ENCODE measurements at places on chromosomes 5 and 9. TPM values are rescaled to one million over a fixed set of nuclear protein-coding genes. Genes with fewer than 3 reads are reported as not detected.

Gene ZNF300
- total RNA-seq = 1.6 TPM

DNA sequence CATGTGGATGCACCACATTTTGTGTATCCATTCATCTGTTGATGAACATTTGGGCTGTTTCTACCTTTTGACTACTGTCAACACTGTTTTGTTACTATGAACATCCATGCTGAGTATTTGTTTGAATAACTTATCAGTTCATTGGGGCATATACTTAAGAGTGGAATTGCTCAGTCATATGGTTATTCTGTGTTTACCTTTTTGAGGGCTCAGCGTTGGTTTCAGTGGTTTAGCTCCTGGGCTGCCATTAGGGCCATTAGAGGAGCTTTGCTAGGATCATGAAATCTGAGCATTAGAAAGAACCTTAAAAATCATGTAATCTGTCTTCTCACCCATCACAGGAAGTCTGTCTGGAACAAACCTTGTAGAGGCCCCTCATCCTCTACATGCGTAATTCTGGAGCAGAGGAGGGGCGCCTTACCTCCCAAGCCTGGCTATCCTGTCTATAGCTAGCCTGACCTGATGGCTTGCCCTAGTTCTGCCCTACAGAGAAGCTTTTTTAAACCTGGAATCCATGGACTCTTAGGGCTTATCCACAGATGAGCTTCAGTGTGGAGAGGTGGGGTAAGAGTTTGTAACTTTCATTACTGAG is 92.9 kb downstream of the PDZD2 start:
- no peak for DNase-seq

GRCh38 chr9:123637606-123637944 is 281.6 kb downstream of the CRB2 start:
- DNase-seq = no peak

- DNase-seq = no peak
Observed at GRCh38 chr9:135239769-135240141, 152.3 kb downstream of the OLFM1 start.

DNA sequence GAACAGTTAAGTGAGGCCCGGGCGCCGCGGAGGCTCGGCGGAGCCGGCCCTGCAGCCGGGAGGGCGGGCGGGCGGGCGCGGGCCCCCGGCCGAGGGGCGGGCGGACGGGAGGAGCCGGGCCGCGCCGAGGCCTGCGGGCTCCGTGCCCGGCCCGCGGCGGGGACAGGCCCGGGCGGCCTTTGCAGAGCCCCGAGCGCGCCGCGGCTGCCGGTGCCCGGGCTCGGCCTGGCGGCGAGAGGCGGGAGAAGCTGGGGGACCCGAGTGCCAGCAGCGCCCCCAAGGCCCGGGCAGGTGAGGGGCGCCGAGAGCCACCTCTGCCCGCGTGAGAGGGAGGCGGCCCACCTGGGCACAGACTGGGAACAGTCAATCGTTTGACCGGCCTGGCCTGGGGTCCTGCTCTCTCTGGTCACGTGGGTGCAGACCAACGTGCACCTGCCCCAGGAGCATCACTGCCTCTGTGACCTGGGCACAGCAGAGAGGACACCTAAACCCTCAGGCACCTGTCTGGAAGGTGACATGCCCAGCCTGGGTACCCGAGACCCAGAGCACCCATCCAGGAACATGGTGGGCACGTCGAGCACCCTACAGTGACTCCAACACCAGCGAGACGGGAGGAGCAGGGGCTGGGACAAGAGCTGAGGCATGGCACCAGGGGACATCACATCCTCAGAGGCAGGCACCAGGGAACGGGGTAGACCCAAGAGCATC is 531 bp downstream of the MVB12B start:
- peak; percentile 30 for DNase-seq

- no peak for DNase-seq
Observed at GRCh38 chr5:7615566-7616061, 219.7 kb downstream of the ADCY2 start.

Gene PLAC8L1
- not detected for total RNA-seq

DNA sequence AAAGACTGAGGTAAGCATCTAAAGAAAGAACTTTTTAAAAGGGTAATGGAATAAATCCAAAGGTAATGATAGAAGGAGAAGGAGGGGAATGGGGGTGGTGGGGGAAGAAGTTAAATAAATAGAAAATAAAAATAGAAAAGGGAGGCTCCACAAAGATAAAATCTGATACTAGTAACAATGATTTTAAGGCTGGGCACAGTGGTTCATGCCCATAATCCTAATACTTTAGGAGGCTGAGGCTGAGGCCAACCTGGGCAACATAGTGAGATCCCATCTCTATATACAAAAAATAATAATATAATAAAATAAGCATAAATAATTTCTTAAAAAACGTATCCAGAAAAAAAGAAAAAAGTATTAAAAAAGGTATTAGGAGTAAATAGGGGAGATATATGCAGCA is 89.3 kb downstream of the FNBP1 start:
- no peak for DNase-seq

- no peak for DNase-seq
Observed at GRCh38 chr5:113950186-113950585, 411.7 kb upstream of the KCNN2 start.

DNA sequence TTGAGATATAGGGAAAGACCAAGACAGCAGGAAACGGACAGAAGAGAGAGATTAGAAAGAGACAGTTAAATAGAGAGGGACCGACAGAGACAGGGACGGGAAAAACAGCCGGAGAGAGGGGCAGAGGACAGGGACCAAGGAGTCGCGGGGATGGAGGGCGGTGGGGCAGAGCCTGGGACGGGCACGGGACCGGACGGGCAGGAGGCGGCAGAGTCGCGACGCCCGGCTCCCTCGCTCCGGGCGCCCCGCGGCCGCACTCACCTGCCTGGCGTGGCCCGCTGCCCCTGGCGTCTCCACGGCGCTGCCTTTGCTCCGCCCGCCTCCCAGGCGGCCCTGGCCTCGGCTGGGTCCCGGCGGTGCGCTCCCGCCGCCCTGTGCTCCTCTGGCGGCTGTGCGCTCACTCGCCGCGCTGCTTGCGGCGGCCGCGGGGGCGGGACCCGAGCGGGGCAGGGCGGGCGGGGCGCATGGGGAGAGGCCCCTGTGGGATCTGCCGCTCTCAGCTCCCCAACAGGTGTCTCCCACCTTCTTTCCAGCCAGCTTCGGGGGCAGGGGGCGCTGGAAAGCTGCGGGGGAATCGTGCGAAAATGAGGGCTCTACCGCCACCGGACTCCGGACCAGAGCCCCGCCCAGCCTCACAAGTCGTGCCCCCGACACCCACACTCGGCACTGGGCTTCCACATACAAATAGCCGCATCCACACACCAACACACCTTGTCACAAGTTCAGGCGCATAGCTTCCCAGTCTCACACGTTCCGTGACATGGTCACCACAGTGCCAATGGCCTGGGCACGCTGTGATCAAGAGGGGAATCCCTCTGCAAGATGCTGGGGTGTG is at the start of gene ARID3C:
Gene ARID3C, minus strand, starts transcription at position 411 of the 835 bp plus-strand sequence. CDS start 1,052 bp downstream, outside the sequence.
- no peak for DNase-seq

- DNase-seq = no peak
Observed at GRCh38 chr9:110785166-110785565, 116.6 kb downstream of the MUSK start.

Gene SLC25A48
- not detected for total RNA-seq

- no peak for DNase-seq
Observed at GRCh38 chr5:16921211-16921610, 14.9 kb downstream of the MYO10 start.

Gene PROB1
- 35.6 TPM for total RNA-seq

- no peak for DNase-seq
Observed at GRCh38 chr5:86554638-86555037, 63.1 kb upstream of the COX7C start.

Gene UBAP2
- 26.4 TPM for total RNA-seq

Gene CMBL
- total RNA-seq = 46.8 TPM

GRCh38 chr5:16557477-16557876 is 59.3 kb downstream of the RETREG1 start:
- no peak for DNase-seq

- no peak for DNase-seq
Observed at GRCh38 chr5:115246361-115246991, 16.2 kb downstream of the PGGT1B start.

DNA sequence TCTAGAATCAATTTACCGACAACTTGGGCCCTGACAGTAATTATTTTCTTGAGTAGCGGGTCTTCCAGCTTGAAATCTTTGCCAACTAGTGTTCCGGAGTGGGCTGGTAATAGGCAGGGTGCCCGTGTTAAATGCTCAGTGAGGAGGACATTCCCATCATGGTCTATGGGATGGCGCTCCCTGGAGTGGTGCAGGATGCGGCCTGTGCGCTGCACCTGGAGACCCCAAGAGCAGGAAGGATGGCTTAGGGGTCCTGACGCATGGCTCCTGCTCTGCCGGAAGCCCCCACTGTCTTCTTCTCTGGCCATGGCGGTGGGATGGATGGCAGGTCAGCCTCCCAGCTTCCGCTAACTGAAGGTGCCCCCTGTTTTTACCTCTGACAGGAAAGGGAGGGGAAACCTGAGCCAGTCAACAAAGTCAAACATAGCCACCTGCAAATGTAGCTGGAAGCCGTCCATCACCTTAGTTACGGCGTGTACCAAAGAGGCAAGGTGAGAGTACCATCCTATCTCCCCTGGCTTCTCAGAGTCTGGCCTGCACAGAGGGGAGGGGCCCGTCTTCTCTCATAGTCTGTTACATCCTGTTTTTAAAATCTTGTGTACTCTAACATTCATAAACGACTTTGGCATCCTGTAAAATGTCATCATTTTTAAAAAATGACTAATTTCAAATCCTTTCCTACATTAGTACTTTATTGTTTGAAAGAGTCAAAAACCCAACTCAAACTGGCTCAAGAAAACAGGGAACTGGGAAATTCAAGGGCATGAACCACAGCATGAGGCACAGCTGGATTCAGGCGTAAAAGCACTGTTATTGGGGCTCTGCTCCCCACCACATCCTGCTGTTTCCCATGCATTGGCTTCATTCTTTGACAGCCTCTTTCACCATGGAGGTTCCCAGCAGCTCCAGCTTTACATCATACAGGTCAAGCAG is 28.5 kb upstream of the UNC5A start:
- DNase-seq = no peak

Gene ANKRD18B
- 0.62 TPM for total RNA-seq

GRCh38 chr5:142982821-142983200 is 212.6 kb downstream of the ARHGAP26 start:
- DNase-seq = peak; percentile 38

Gene PGGT1B
- 30.9 TPM for total RNA-seq

Gene CTXN3
- not detected for total RNA-seq

DNA sequence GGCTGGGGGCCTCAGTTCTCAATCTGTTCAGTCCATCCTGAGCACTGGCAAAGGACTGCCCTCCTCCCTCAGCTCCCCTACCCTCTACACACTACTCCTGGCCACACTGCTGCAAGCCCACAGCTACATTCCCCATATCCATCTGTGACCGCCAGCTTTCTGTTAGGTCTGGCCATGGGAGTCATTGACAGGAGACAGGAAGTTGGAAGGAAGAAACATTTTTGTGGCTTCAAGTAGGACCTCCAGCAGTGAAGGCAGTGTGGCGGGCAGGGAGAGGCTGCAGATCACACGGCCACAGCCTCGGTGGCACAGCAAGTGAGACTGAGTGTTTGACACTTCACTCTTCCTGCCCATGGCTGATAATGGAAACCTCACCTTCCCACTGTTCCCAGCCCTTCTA is 55.9 kb downstream of the SECISBP2 start:
- no peak for DNase-seq

DNA sequence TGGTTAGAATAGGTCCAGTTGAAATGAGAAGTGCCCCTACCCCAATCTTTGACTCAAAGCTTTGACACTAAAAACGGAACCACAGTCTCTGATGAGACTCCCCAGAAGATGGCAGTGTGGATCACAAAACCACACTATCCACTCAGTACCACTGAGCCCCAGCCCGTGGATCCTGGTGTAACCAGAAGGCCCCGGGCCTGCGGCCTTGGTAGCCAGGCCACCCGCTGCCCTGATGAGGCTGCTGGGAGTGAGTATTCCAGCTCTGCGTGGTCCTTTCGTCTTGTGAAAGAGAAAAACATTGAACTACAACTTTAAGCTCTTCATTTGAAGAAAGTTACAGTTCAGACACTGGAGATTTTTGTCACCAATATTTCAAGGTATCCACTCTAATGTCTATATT is 42.2 kb upstream of the FBP1 start:
- DNase-seq = peak; percentile 91

- no peak for DNase-seq
Observed at GRCh38 chr9:115883467-115884329, 269.9 kb upstream of the PAPPA start.

DNA sequence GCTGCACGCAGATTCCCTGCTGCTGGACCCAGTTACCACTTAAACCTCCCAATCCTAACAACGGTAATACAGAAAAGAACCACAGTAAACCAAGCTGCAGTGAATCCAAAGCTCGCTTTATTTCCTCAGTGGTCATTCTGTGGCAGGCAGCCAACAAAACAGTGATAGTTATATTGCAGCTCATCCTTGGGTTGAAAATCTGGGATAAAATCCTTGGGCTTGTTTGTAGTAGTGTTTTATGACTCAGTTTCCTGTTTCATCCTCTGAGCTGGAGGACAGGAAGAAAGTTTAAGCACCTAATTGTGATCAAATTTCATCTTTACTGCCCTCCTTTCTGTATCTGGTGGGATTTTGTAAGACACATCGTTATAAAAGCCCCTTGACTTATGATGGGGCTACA is 31.4 kb downstream of the HMGCR start:
- no peak for DNase-seq

DNA sequence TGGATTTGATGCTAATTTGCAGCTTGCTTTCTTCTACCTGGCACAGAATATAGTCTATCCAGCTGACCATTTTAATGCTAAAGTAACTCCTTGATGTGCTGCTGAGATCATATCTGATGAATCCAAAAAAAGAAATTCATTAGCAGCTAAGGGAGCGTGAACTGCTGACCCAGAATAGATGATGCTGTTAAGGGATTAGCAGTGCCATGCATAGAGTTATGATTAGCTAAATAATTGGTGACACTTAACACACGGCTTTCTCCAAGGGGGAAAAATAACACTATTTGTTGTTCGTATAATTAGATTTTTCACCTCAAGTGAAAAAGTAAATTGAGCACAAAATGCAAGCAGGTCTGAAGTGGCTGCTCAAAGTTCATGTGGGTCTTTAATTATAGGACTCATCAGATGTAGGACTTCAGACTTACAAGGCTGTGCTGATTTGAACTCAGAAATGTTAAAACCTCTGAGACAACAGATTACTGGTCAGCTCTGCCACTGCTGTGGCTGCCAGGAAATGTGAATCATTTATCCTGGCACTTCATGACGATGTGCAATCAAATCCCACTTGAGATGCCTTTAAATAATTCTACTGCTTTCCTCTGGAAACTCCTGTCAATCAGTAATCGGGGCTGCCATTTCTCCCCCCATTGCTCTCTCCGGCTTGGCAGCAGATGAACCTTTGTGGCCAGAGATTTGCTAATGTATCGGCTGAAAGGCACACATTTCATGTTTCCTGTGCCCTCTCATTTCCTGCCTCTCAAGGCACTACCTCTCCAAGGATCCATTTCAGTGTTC is 291.6 kb upstream of the C9orf72 start:
- DNase-seq = no peak

- no peak for DNase-seq
Observed at GRCh38 chr5:23977365-23977764, 470.0 kb downstream of the PRDM9 start.

DNA sequence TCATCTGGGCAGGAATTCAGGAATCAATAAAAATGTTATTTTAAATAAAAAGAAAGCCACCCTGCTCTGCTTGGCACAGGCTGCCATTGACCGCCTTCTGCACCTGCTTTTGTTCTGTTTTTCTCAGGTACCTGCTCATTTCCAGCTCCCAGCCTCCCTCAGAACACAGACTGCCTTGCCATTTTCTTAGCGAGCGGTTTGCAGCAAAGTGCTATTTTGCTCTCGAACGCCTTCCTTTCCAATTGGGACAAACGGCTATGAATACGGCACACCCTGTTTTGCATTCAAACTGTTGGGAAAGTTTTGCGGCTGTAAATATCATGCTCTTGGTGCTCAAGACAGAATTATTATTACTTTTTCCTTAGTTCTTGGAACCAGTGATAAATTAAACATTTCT is 25.1 kb upstream of the FCN1 start:
- DNase-seq = no peak

Gene DAPK1
- 18.5 TPM for total RNA-seq
